NCI-H1694 treated with DMSO at 0.1 percent for 48 hours (cell line): ENCODE measurements at places on chromosomes 12 and 14.

- no peak for DNase-seq
Observed at GRCh38 chr14:61130512-61131260, 149.6 kb downstream of the SLC38A6 start.

DNA sequence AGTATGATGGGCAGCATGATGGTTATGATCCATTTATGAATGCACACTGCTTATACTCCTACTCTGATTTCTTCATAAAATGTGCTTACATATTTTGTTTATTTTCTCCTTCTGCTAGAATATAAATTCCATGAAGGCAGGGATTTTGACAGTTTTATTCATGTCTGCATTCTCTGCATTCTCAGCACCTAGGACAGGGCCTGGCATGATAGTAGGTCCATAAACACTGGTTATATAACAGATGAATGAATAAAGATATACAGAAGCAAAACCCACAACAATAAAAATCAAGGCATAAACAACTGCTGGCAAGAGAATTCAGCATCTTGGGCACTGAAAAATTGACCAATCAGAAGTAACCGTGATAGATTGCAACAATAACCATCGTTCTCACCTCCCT, 115.4 kb downstream of the WIF1 start:
- DNase-seq = no peak

DNA sequence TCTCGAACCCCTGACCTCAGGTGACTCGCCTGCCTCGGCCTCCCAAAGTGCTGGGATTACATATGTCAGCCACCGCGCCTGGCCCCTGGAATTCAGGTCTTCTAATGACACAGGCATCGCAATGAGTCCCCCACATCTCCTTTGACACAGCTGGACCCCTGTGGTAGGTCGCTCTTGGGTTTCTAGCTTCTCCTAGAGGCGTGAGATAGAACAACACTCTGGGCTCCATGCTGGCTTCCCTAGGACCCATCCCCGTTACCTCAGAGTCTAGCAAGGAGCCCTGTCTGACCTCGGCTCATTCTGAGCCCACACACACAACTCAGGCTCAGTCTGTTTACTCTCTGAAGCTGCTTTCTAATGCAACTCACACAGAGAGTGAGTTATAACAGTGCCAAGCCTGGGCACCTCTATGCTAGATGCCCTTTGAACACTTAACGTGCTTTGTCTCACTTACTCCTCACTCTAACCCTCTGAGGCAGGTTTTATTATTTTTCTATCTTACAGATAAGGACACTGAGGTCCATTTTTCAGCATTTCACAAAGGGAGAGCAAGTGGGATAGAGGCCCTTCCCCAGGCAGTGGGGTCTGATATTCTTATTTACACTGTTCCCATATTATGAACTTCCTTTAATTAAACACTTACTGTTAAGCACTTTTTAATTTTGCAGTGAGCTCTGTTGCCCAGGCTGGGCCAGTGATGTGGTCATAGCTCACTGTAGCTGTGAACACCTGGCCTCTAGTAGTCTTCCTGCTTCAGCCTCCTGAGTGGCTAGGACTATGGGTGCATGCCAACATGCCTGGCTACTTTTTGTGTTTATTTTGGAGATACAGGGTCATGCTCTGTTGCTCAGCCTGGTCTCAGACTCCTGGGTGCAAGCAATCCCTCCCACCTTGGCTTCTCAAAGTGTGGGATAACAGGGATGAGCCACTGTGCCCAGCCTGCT, 40.6 kb upstream of the RBM19 start:
- no peak for DNase-seq

- DNase-seq = no peak
Observed at GRCh38 chr14:32020882-32021281, 56.2 kb upstream of the ARHGAP5 start.

DNA sequence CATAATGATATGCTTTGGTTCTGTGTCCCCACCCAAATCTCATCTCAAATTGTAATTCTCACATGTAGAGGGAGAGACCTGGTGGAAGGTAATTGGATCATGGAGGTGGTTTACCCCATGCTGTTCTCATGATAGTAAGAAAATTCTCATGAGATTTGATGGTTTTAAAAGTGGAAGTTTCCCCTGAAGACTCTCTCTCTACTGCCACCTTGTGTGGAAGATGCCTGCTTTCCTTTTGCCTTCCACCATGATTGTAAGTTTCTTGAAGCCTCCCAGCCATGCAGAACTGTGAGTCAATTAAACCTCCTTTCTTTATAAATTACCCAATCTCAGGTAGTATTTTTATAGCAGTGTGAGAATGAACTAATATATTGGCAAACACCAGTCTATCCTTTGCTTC, 260.4 kb upstream of the PPFIA2 start:
- no peak for DNase-seq
